ENCODE measurements at places on chromosomes 4 and X. TPM values are rescaled to one million over a fixed set of nuclear protein-coding genes. Genes with fewer than 3 reads are reported as not detected.

CLDN34 gene
- polyA plus RNA-seq: not detected

MAGEA8 gene
- not detected for polyA plus RNA-seq

UGT2B15 gene
- not detected for polyA plus RNA-seq

CENPE gene
- 3.5 TPM for polyA plus RNA-seq

SRPX2 gene
- polyA plus RNA-seq: 0.30 TPM

FATE1 gene
- polyA plus RNA-seq: not detected

TEX13D gene
- not detected for polyA plus RNA-seq

RHOH gene
- polyA plus RNA-seq: not detected

- DNase-seq: no peak
Observed at GRCh38 chrX:47632666-47633065, 2.9 kb upstream of the CFP start.

GRCh38 chrX:138745196-138745595 is 33.7 kb upstream of the FGF13 start:
- peak; percentile 75 for DNase-seq

DNA sequence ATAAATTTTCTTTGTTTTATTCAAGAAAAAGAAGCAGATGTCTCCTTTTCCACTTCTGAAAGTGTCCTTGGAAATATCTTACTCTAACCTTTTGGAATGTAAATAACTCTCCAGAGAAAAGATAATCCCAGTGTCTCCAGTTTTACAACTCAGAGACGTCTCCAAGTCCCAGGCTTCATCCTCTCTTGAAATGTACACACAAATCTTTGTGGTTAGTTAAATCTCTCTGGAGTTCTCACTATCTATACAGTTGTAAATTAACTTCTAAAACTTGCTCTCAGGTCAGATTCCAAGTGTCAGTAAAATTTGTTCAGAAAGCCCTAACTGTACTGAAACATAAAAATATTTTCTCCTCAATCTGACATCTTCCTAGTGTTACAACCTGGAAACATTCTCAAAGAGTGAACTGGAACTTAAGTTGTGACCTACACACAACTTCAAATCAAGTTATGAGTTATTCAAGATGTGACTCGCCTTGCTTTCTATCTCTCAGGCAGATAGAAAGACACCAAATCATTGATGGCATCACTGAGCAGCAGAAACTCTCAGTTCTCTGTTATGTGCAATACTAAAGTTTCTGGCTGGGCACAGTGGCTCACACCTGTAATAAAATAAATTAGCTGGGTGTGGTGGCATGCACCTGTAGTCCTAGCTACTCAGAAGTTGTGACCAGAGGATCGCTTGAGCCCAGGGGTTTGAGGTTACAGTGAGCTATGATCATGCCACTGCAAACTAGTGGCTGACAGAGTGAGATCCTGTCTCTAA is 284.2 kb downstream of the RCHY1 start:
- DNase-seq: no peak

DNA sequence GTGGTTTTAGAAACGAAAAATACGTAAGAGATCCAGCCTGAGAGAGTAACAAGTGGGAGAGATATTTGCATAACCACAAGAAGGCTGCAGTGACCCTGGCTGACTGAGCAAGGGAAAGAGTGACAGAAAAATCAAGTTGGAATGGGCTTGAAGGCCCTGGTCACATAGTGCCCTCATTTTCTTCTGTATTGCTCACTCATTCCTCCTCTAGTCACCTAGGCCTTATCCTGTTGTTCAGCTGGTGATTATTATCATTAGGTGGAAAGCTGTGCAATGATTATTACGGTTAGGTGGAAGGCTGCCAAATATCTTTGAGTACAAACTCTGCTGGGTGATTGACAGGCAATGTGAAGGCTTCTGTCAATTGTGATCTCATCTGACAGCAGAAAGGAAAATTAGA is 2384.1 kb downstream of the PCDH7 start:
- DNase-seq: no peak

GRCh38 chrX:44621078-44621477 is 78.4 kb upstream of the FUNDC1 start:
- no peak for DNase-seq

DNA sequence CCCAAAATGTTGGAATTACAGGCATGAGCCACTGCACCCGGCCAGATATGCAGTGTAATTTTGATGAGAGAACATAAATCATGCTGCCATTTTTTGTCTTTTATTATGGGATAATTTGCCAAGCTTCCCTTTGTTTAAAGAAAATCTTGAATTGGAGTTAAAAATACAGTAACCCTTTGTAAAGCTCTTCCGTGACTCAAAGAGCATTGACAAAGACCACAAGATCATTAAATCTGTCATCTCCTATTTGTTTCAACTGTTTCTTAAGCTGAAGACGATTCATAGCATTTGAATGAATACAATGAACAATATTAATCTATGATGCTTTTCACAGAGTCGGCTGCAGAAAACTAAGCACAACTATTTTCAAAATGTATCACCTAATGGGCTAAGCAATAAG is 132.6 kb downstream of the ANAPC4 start:
- no peak for DNase-seq

DNA sequence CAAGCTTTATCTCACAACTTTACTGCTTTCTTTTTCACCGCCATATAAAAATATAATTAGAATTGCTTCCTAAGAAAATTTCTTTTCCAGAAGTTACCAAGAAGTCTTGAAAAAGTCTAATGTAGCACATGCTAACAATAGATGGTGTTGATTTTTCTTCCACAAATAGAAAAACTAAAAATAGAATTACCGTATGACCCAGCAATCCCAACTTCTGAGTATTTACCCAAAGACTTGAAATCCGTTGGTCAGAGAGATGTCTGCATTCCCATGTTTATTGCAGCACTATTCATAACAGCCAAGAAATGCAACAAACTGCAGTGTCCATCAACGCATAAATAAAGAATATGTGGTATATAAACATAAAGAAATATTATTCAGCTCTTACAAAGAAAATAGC is 17.8 kb upstream of the EDNRA start:
- DNase-seq: no peak

GRCh38 chrX:84909151-84909550 is 94.5 kb upstream of the APOOL start:
- DNase-seq: no peak

DNA sequence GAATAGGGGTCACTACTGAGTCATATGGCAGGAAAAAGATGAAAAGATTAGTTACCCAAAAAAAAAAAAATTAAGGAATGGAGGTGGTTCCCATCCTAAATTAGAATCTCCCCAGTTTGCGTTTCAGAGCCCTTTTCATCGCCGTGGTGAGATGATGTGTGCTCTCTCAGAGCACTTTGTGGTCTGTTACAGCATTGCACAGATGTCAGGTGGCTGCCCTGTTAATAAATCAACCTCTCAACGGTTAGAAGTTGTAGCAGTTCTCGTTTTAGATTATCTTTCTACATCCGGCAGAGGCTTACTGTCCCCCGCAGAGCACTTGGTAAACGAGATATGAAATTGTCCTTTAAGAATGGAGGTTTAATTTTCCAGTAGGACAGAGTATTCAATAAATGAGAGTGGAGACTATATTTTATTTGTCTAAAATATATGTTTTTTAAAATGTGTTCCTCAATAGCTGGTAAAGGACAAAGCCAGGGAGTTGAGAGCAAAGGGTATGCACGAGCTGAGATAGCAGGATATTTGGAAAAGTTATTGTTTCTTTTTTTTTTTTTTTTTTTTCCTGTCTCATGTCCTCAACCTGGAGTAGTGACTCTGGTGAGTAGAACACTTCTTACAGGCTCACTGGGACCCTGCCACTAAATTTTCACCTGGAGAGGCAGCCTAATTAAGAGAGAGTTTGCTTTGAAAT is 26.9 kb downstream of the AFF1 start:
- DNase-seq: peak; percentile 81

DNA sequence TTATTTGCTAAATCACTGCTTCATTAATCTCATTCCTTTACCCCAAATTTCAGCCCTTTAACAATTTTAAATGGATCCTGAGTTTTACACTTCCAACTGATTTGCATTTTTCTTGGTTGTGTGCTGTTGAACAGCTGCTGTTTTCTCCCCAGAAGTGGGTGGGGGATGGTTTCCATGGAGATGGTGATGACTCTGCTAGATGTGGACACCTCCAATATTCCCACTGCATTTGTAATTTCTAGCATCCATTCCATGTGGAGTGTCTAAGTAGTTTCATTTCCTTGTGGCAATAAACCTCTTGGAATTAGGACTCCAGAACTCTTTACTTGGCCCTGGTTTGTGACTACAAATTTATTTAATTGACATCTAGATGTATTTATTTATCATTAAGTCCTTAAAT is 330.4 kb downstream of the GBA3 start:
- DNase-seq: no peak

DNA sequence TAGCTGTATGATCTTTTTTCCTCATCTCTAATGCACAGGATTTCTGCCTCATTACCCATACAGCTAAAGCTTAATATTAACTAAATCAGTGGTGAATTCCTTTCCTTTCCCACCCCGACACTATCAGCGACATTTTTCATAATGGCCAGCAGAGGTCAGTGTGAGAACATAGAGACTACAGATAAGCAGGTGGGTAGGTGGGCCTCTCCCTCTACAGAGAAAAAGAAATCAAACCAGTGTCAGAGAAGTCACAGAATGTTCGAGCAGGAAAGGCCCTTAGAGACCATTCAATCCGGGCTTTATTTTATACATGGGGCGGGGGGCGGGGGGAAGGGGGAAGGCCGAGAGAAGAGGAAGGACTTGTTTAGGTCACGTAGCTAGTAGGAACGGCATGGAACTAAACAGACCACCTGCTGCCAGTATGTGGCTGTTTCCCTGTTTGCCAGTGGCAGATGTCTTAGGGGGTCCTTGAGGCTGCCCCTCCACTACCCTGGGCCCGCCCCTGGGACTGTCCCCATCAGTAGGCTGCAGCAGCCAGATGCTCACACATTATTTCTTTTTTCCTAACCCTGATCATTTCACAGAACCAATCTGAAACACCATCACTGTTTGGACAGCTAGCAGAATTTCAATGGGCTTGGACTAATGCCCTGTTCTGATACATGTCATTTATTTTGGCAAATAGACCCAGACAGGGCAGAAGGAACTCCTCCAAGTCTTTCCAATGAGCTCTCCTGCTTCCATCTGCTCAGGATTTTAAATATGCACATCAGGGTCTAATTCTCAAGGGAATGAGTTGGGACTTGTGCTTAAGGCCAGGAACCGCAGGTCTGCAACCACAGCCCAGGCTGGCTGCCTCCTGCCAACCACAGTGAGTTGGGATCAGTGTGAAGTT is 133.4 kb downstream of the ATG4A start:
- peak; percentile 52 for DNase-seq

DNA sequence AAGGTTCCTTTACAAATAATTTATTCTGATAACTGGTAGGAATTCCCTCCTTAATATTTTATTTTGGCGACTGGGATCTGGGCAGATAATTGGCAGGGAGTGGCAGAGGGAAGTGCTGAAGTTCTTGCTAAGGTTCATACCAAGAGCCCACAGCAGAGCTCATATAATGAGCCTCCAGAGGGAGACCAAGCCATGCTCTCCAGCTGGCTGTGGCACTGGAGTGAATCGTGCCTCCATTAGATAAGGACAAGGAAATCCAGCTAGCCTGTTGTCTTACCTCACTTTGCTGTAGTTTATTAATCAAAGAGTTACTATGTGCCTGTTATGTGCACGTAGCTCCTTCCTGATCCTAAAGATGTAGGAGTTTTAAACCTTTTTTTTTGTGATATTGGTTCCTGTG is 1.3 kb downstream of the ASB12 start:
- DNase-seq: no peak

GRCh38 chr4:42513748-42514492 is 116.6 kb downstream of the SHISA3 start:
- DNase-seq: no peak

GRCh38 chrX:24024819-24025740 is 1.9 kb downstream of the KLHL15 start:
- DNase-seq: peak; percentile 96

- no peak for DNase-seq
Observed at GRCh38 chr4:97013711-97014110, 1129.6 kb downstream of the STPG2 start.

- DNase-seq: no peak
Observed at GRCh38 chr4:88277711-88278225, 6.6 kb downstream of the PPM1K start.

- DNase-seq: peak; percentile 7
Observed at GRCh38 chrX:153441296-153441695, 4.6 kb downstream of the TREX2 start.

- no peak for DNase-seq
Observed at GRCh38 chr4:88675543-88675942, 22.1 kb downstream of the NAP1L5 start.

DNA sequence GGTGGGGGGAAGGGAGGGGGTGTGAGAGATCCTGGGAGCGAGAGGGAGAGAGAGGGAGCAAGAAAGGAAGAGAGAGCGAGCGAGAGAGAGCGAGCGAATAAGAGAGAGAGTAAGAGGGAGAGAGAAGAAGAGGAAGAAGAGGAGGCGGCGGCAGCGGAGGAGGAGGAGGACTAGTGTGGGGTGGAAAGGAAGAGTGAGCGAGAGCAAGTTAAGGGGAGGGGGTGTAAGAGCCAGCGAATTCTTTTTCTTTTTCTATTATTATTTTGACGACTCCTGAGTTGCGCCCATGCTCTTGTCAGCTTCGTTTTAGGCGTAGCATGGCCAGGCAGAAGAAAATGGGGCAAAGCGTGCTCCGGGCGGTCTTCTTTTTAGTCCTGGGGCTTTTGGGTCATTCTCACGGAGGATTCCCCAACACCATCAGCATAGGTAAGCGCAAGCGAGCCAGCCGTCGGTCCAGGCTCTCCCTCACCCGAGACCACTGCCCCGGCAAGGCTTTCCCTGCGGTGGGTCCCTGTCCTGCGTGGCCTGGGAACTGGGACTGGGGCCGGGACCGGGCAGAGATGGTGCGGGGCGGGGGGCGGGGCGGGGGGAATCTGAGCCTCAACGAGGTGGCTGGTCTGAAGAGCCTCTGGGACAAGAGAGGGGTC is at the start of gene GRIA3:
Gene GRIA3, plus strand, starts transcription at position 60 of the 647 bp plus-strand sequence. Its CDS starts 258 bp downstream, at position 318.
- DNase-seq: no peak

DNA sequence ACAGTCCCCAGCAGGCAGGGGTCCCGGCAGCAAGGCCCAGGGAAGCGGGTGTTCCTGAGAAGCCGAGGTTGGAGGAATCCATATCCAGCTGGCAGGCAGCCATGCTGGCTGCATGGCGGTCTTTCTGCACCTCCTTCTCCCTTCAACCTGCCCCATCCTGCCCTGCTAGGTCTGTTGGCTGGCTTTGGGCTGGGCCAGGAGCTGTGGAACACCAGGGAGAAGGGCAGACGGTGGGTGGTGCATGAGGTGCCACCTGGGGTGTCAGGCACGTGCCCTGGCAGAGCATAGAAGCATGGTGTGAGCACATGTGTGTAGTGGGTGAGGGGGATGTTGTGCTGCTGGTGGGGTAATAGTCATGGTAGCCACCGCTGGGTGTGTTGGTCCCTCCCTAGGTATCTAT is 150.1 kb downstream of the PJA1 start:
- no peak for DNase-seq

- peak; percentile 83 for DNase-seq
Observed at GRCh38 chrX:10598540-10598939, 21.8 kb downstream of the MID1 start.
